Caudate nucleus (tissue), 63 donors: ENCODE measurements at places on chromosomes 2 and 18.

DNA sequence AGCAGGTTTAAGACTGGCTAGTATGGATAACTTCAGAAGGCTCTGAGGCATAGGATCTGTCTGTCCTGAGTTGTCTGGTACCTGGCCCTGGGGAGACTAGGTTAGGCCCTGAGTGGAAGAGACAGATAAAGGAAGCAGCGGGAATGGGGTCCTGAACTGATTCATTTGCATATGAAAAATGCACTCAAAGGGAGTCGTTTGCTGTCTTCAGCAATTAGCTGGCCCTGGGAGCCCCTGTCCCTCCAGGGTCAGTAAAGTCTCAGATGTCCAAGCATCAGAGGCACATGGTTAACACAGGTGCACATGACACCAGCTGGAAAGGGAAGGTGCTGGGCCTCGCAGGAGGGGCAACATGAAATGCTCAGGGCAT, 172.4 kb downstream of the ACOXL start:
- DNase-seq: no peak

GRCh38 chr2:210536973-210537650, 19.3 kb upstream of the CPS1 start:
- DNase-seq: no peak

DNA sequence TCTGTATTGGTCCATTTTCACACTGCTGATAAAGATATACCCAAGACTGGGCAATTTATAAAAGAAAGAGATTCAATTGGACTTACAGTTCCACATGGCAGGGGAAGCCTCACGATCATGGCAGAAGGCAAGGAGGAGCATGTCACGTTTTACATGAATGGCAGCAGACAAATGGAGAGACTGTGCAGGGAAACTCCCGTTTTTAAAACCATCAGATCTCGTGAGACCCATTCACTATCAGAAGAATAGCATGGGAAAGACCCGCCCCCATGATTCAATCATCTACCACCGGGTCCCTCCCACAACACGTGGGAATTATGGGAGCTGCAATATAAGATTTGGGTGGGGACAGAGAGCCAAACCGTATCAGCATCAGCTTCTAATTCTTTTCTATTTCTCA, 217.0 kb downstream of the ANAPC1 start:
- DNase-seq: no peak

- no peak for DNase-seq
Observed at GRCh38 chr18:63302220-63302619, 17.3 kb downstream of the BCL2 start.

GRCh38 chr2:61356261-61356957, 114.5 kb downstream of the USP34 start:
- no peak for DNase-seq

DNA sequence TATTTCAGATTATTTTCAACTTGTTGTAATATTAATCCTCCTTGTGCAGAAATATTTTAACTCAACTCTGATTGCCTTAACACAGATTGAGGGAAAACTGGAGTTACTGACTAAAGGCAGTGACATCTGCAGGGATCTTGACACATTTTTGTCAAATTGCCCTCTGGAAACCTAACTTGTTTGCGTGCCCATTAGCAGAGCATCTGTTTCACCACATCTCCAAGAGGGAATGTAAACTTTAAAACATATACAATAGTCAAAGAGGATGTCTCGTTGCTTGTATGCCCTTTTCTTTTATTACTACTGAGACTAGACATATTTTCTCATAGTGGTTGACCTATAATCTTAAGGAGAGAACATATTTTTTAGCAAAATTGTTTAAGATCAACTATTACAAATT, 14.2 kb downstream of the INPP1 start:
- DNase-seq: no peak

GRCh38 chr2:205563646-205564045, 118.7 kb upstream of the NRP2 start:
- DNase-seq: no peak

DNA sequence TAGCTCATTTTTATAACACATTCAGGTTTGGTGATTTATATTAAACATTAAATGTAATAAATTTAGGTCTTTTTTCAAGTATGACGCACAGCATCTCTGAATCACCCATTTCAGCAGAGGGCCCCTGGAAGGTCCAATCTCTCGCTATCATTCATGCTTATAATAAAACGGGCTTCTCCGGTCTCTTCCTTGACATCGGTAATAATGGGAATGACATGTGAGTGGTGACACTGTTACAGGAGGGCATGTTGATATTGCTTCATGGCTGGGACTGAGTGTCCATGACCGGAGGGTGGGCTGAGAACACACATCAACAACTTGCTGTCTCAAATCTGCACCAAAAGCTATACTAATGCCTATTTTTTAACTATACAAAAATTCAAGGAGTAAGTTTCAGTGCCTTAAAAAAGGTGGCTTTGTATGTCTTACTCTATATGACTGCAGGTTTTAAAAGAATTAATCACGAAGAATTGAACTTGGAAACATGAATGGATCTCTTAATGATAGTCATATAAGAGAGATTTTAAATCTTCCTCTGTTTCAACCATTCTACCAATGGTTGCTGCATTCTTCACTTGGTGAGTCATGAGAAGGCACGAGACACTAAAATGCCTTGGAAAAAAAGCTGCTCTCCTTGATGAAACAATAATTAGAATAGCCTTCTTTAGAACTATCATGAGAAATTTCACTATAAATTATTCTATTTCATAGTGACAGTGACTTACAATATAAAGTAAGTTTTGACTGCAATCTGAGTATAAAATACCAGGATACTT, 101.9 kb upstream of the NRP2 start:
- no peak for DNase-seq

GRCh38 chr18:58255701-58256311, 211.8 kb downstream of the NEDD4L start:
- DNase-seq: no peak

GRCh38 chr18:79007440-79007839, 27.8 kb downstream of the SALL3 start:
- DNase-seq: no peak

DNA sequence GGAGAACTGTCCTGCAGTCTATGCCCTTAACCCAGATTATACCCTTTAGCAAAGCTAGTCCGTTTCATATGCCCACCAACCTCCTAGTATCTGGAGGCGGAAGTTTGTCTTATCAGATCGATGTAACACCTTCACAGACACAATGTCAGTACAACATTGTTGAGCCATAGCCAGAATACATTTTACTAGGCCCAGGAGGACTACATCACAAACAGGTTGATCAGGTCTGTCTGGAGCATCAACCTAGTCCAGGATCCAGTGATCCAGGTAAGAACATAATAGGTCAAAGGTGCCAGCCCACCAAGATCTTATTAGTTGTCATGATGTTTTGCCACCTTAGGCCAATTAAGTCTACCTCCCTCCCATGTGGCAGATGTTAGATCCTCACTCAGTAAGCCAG, 2.0 kb upstream of the TPRKB start:
- DNase-seq: no peak

GRCh38 chr2:160252278-160252887, 52.3 kb upstream of the ITGB6 start:
- no peak for DNase-seq

GRCh38 chr2:99404797-99405669, 67.8 kb downstream of the EIF5B start:
- no peak for DNase-seq
